ENCODE measurements at places on chromosomes 16 and 17.

GRCh38 chr16:11108466-11108805 lies 147.6 kb downstream of the SOCS1 start:
- ATAC-seq, result no peak

GRCh38 chr17:48153691-48154358 lies 46.3 kb downstream of the SNX11 start:
- no peak for ATAC-seq

DNA sequence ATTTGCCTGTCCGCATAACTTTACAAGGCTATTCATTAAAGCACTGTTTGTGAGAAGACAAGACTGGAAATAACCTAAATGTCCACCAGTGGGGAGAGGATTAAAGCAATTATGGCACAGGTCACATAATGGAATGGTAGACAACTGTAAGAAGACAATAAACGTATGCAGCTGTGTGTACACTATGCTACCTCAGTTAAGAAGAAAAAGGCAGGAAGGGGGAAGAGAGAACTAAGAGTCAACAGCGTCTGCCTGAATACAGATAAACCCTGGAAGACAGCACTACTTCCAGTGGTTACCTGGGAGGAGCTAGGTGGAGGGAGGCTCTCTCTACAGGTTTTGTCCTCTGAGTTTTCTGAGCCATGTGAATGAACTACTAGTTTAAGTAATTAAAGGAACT lies 15.3 kb downstream of the CREBBP start:
- ATAC-seq, result no peak

- peak; percentile 6 for ATAC-seq
Observed at GRCh38 chr16:23557779-23558702, 514 bp downstream of the UBFD1 start.

GRCh38 chr17:74975943-74976342 lies 3.4 kb upstream of the HID1 start:
- ATAC-seq, result no peak

DNA sequence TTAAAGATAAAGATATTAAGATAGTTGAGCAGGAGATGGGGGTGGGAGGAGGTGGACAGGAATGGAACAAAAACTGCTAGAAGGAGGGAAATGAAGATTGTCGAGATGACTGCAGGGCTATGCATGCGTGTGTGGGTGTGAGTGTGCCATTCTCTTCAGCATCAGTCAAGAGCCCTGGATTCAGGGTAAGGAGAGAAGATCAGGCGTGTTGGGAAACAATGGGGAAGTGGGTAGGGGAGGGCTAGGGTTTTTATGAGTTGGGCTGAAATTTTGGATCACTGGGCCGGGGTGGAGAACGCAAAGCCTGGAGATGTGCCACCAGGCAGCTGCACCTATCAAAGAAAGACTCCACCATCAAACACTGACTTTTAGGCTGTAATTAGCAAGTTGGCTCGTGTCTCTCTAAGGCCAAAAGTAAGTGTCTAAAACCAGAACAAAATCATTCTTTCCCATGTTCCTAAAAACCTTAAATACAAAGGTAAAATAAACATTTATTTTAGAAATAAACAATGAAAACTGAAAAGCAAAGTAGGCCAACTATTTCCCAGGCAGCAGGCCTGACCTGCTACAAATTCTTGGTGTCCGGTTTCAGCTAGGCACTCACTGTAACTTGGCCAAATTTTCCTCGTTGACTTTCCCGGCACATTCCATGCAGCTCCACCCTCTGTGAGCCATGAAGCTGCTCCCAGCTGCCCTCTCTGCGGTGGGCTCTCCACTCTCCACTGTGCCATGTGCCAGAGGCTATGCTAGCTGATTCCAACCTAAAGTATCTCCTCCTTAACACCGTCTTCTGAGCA lies 4.2 kb downstream of the CDRT4 start:
- peak; percentile 91 for ATAC-seq

- no peak for ATAC-seq
Observed at GRCh38 chr16:54805648-54806047, 125.0 kb upstream of the IRX5 start.

DNA sequence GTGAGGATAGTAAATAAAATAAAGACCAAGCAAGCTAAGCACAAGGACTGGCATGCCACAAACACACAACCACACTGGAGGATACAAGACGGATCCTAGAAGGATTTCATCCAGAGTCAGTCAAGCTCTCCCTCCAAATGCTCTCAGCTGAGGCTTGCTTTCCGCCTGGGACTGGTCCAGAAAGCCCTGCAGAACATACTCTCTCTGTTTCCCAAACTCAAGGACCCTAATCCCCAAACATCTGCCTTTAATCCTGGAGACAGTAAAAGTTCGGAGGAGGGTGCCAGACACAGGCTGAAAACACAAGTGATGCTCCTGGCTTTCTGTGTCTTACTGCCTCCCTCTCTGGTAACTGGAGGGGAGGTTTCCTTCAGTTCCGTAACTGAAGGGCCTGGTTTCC lies 5.3 kb upstream of the HSD11B2 start:
- no peak for ATAC-seq

DNA sequence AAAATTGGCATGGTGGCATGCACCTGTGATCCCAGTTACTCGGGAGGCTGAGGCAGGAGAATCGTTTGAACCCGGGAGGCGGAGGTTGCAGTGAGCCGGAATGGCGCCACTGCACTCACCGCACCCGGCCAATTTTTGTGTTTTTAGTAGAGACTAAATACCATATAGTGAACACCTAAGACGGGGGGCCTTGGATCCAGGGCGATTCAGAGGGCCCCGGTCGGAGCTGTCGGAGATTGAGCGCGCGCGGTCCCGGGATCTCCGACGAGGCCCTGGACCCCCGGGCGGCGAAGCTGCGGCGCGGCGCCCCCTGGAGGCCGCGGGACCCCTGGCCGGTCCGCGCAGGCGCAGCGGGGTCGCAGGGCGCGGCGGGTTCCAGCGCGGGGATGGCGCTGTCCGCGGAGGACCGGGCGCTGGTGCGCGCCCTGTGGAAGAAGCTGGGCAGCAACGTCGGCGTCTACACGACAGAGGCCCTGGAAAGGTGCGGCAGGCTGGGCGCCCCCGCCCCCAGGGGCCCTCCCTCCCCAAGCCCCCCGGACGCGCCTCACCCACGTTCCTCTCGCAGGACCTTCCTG lies at the start of gene HBQ1:
HBQ1 (plus strand) TSS at position 359 of the 575 bp plus-strand sequence; CDS start at position 387, 28 bp downstream.
- no peak for ATAC-seq

GRCh38 chr17:54353789-54354525 lies 531.2 kb downstream of the KIF2B start:
- ATAC-seq, result no peak

DNA sequence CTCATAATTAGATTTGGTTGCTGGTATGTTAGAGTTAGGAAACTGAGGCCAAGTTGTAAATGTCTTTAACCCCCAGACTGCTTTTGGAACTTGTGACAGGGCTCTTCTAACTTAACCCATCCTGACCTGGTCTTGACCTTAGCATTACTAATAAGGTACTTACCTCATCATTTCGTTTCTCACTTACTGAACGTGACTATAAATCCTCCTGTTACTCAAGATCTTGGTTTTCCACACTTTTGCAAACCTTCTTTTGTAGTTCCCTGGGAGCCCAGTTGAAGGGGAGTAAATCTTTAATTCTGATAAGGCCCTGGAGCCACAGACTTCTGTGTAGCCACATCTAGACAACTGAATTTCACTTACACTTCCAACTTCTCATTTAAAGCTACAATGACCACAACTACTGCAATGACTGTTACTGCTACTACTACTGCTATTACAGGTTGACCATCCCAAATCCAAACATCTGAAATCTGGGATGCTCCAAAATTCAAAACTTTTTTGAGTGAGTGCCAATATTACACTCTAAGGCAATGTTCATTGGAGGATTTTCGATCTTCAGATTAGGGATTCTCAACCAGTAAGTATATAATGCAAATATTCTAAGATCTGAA lies 248.8 kb upstream of the TBX2 start:
- ATAC-seq, result no peak

GRCh38 chr17:47251421-47251940 lies 2.1 kb upstream of the ITGB3 start:
- ATAC-seq, result no peak

DNA sequence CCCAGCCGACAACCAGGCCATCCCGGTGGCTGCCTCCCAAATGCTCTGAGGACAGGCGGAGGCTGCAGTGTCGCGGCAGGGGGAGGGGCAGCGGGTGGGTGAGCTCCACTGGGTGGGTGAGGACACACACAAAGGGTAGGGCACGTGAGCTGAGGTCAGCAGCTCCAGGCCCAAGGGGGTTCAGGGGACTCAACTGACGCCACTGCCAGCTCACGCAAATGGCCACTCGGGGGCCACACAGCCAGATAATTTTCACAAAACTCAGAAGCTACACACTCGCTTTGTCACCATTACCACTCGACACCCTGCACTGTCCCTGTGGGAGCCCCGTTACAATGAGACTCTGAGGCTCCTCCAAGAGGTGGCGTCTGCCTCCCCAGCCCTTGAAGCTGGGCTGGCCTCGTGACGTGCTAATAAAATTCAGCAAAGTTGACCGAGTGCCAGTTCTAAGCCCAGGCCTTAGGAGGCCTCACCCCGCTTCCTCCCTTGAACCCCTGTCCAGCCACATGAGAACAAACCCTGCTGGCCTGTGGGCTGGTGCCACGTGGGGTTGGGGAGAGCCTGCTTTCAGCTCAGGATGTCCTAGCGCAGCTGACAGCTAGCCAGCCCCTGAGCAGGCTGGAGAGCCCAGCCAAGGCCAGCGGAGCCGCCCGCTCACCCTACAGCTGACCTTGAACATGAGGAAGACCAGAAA lies 56.9 kb downstream of the RMI2 start:
- ATAC-seq, result no peak

DNA sequence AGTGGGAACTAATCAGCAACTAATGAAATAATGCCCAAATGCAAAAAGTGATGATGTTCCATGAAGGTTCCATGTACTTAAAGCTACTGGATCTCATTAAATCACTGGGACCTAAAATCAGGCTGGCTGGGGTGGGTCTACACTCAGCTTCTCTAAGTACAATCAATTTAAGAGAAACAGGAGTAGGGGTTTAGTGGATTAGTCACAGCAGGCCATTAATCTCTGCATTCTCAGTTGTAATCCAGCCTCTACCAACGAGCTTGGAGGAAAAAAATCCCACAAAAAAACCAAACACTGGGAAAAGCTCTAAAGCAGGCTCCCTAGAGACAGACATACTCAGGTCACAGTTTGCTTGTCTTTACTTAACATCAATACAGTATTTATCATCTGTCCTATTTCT lies 15.0 kb downstream of the CA10 start:
- ATAC-seq, result no peak

DNA sequence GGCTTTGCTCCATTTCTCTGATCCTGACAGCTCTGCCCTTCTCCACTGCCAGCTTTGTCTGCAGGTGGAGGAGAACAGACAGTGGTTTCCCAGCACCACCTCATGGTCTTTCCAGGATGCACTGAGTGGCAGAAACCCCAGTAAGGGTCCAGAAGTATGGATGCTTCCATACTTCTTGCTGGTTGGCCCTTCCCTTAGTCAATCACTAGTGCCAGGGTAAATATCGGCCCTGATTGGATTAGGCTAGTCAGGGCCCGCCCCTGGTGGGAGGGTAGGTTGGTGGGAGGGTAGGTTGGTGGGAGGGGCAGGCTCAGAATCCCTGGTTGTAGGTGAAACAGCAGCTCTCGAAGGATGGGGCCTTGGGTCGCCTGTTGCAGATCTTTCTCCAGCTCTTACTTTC lies 10.2 kb downstream of the RNF213 start:
- ATAC-seq, result no peak

DNA sequence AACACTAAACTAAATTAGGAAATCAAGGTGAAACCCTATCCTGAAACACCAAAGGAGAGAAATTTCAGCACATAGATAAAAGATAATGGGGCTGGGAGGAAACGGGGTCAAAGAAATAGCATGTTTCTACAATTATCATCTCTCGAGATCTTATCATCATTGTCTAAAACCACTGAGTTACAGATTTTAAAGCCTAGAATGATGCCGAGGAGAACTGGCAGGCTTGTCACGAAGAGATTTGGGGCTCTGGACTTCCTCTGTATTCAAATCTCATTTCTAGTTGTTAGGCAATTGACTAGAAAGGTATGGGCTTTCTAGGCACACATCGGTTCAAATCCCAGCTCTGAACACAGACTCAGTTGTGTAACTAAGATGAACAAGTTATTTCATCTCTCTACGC lies 9.3 kb downstream of the PDZD9 start:
- ATAC-seq, result no peak

- no peak for ATAC-seq
Observed at GRCh38 chr16:67260426-67261063, 11.8 kb downstream of the SLC9A5 start.

- no peak for ATAC-seq
Observed at GRCh38 chr16:27826081-27826892, 237.2 kb downstream of the GSG1L start.

- ATAC-seq, result peak; percentile 48
Observed at GRCh38 chr17:73283841-73284282, 22.2 kb upstream of the CPSF4L start.

GRCh38 chr16:4097826-4098240 lies 18.4 kb downstream of the ADCY9 start:
- no peak for ATAC-seq

DNA sequence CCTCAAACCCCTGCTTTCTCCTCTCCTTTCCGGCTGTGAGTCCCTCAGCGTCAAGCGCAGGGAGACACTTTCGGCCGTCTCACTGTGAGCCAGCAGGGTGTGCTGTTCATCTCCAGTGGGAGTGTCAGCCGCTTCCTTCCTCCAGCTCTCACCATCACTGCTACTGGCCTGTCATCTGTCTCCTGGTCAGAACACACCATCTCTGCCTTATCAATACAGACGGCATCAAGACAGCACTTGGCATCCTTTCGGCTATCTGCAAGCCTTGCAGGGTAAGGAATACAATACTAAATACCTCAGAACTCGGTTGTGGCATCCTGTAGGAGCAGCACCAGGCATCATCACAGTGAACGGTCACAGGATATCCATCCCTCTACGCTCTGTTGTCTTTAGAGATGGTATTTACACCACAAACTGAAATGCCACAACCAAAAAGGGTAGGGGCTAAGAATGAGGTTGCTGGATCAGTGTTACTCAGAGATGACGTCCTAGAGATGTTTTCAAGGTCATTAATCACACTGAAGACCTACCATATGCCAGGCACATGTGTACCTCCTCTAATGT lies 20.7 kb upstream of the CMTM4 start:
- ATAC-seq, result peak; percentile 46

DNA sequence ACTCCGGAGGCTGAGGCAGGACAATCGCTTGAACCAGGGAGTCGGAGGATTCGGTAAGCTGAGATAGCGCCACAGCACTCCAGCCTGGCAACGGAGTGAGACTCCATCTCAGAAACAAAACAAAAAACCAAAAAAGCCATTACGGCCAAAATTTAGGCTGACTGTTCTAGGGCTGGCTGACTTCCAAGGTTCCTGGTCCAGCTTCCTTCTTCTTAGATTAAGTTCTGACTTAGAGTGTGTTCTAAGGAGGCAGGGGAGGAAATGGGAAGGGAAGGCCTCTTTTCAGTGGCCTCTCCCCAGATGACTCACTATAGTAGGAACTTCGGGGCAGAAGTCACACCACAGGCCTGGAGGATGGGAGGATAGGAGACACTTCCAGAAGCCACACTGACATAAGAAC lies 27.7 kb upstream of the CLEC18B start:
- peak; percentile 91 for ATAC-seq

DNA sequence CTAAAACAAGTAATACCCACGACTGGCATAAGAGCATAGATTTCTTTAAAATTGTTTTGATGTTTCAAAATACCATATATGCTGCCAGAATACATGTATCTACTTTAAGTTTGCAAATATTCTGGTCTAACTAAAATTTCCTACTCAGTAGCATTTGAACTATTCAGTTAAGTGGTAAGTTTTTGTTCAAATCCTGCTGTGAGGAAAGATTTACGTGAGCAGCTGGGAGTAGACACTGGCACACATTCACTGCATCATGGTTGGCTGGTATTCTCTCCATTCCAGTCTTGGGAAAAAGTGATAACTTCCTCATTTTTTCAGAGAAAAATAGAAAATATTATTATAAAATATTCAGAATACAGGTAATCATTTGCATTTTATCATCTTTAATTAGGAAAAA lies 133.6 kb downstream of the SKAP1 start:
- no peak for ATAC-seq
